Stimulated activated CD4-positive, alpha-beta T cell treated with anti-CD3 and anti-CD28 coated beads, Interleukin-4, amount 100 ng/mL, for 4 hours (primary cell): ENCODE measurements at places on chromosomes 2 and 18.

DNA sequence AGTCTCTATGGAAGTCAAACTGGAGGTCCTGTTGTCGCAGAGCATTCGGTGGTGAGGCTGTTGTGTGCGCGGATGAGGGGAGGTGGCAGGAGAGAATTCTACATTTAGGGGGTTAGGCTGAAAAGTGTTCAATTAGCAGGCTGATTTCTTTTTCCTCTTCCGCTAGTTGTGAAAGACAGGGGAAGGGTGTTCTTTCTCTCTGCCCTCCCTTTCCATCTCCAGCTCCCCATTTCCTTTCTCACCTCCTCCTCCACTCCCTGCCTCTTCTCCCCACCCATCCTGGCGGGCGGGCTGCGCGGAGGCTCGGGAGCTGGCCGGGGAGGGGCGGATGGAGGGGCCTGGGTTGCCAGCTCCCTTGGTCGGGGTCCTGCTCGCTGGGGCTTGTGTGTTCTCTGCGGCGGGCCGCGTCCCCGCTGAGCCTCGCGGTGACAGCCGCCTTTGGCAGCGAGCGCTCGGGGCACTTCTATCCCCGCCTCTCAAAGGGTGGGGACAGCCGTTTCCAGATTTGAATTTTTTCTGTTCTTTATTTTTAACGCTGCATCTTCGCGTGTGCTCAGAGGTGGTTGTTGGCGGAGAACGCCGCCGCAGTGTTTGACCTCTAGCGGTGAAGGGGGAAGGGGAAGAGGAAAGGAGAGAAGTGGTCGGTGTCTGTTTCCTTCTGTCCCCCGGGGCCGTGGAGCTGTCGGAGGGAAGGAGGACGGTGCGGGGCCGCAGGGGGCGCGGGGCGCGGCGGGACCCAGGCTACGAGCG, 3.6 kb downstream of the SOX11 start:
- DNase-seq, result no peak

DNA sequence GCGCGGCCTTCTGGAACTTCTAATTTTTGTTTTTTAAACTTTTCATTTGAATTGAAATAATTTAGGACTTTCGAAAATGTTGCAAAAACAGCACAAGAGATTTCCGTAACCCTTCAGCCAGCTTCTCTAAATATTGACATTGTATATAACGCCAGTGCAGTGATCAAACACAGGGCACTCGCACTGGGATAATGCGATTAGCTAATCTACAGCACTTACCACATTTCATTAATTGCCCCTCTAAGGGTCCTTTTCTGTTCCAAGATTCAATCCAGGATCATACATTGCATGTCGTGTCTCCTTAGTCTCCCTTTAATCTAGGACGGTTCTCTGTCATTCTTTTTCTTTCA, 343 bp upstream of the CD302 start:
- no peak for DNase-seq

DNA sequence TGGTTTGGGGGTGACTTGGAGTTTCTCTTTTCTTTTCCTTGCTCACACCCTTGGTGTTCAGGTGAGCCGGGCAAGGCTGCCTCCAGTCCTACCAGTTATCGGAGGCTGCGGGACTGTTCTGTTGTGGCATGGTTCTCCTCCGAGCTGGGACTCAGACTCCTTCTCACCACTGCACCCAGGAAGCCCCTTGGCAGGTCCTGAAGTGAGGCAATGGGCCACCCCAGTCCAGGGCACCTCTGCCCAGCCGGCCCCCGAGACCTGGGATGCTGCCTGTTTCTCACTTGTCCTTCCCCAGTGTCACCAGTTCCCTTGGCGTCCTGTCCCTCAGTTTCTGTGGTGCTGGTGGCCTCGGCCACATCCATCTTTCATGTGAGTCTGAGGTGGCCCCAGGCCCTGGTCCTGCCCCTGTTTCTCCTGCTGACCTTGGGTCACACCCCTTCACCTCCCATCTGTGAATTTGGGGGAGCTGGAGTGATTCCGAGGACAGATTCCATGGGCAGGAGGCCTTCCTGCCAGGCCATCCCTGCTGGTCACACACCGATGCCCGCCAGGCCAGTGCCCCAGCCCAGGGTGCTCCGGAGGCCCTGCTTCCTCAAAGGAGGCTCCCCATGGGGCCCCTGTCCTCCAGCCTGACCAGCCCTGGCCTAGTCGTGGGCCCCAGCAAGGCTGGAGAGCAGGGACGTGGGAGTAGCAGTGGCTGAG, 6.6 kb upstream of the KLHL30 start:
- no peak for DNase-seq

DNA sequence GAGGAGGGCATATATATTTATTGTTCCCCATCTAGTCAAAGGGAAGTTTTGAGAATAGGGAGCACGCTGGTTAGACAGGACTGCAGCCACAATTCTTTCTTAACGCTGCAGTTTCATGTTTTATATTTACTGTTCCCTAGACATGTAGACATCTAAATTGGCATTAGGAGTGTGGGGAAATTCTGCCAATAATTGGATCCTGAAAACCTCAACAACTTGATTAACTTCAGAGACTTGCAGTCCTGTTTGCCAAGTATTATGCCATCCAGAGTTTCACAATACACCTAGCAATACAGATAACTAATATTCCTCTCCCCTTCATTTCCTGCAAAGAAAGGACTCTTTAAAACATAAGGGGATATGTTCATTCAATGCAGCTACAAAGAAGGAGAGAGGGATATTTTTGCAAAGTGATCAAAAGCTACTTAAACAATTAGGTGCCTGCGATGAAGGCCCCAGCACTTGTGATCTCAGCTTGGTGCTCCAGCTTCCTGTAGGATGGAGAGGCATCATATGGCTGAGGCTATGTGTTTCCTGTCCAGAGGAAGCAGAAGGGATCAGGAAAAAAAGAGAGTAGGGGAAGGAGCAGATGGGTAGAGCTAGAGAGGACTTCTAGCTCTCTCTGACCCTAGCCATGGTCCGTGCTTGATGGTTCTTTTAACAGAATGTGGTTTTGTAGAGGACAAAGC, 264.4 kb downstream of the MTX2 start:
- no peak for DNase-seq

DNA sequence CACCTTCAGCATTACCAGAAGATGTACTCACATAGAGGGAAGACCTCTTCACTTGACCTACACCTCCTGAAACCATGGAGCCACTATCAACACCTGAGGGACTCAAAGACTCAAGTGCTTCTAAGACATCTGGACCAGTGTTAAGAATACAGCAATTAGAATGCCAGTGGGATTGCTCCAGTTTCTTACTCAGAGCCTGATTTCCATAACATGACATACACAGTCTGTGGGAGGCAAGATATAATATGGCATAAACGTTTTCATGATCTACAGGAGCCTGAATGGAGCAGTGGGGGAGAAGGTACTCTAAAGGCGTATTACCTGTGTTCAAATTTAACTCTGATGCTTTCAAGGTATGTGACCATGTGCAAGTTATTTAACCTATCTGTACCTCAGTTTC, 57.2 kb downstream of the ZNF385B start:
- no peak for DNase-seq

- DNase-seq, result no peak
Observed at GRCh38 chr2:98901291-98901690, 34.7 kb downstream of the CRACDL start.

- DNase-seq, result no peak
Observed at GRCh38 chr2:112634153-112634873, 11.4 kb upstream of the SLC20A1 start.

DNA sequence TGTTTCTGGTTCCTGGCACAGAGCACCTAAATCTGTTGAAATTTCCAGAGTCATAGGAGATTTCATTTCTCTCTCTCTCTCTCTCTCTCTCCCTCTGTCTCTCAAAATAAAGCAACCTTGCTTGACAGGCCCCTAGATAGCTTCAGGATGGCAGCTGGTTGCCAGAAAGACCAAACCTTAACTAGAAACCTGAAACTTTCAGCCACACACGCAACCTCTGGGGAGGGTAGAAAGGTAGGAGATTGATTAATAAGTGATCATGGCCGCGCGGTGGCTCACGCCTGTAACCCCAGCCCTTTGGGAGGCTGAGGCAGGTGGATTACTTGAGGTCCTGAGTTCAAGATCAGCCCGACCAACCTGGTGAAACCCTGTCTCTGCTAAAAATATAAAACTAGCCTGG, 1885.4 kb upstream of the CELF4 start:
- no peak for DNase-seq

DNA sequence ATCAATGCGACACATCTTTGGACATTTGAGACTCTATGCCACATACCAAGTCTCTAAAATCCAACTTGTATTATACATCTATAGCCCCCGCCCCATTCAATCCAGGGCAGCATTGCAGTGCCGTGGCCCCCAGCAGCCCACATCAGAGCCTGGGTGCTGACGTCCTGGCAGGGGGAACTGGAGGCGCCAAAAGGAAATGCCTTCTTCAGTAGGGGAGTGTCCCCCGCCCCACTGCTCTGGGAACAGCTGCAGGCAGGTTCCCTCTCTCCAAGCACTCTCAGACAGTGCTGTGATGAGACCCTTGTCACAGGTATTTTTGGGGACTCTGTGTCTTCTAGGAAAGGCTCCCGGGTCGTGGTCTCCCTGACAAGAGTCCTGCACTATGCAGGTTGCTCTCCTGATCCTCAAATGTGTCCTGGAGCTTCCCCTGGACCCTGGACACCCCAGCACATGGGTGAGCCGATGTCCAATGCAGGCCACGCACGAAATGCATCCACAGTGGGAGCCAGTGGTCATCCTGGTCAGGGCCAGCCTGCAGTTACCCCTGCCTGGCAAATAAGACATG, 188.7 kb downstream of the RTP5 start:
- no peak for DNase-seq

DNA sequence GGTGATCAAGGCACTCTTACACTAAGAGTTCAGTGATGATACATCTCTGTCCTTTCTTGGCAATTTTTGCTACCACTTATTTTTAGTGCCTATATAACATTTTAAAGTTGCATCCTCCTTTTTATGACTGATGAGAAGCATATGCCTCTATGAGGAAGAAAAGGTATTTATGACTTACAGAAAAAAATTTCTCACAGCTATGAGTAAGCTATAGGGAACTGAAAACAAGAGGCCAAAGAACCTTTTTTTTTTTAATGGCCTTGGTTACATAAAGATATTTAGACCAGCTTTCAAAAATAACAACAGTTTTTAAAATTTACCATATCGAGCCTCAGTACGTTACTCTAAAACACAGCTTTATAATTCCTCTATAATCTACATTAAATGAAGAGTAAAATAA, 21.3 kb downstream of the MBD5 start:
- no peak for DNase-seq

DNA sequence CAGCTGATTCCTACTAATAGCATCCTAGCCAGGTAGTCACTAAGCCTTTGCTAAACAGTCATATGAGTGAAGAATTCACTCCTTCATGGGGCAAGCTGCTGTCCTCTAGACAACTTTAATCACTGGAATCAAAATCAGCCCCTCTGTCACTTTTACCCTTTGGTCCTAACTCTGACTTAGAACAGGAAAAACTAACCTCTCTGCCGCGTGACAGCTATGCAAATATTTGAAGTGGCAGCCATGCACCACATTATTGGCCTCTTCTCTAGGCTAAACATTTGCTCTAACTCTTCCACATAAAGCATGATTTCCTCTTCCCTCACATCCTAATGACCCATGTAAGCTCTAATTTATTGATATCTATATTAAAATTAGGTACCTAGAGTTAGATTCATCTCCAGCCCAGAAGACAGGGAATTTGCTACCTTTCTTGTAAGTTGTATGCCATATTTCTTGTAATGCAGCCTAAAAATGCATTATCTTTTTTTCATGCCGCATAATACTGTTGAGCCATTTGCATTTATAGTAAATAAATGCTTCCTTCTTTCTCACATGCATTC, 12.8 kb upstream of the ONECUT2 start:
- no peak for DNase-seq

DNA sequence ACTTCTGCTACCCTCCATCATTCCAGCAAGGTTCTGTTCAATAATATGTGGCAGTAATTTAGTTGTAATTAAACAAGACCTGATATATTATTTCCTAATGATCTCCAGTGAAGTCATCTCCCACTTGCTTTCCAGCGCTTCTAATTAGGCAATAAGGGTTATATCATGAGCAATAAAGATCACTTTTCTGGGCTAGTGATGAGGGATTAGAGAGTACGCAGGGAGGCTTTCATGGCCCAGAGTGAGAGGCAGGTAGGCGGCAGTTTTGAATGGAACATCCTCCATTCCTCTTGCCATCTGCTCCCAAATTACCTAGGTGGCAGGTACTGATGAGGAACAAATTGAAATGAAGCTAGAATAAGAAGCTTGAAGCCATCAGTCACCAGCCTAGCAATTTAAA, 358.1 kb upstream of the SYT4 start:
- DNase-seq, result no peak

- DNase-seq, result no peak
Observed at GRCh38 chr2:118049816-118050140, 35.9 kb upstream of the CCDC93 start.

DNA sequence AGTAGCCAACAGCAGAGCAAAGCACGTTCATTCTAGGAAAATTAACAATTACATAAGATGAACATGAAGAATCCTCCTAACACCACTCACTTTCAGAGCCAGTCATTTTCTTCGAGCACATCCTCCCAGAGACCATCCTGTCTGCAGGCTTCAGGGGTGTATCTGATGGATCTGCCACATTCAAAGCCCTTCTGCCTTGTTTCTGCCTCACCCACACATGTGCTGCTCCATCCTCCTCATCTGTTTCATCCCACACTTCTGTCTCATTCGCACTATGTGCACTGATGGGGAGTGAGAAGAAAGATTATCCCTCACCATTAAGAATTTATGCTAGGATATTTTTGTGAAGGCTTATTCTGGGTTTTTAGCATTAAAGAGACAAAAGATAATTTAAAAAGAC, 287.9 kb upstream of the PKDCC start:
- DNase-seq, result no peak
